ENCODE measurements at places on chromosomes 5 and 9.

DNA sequence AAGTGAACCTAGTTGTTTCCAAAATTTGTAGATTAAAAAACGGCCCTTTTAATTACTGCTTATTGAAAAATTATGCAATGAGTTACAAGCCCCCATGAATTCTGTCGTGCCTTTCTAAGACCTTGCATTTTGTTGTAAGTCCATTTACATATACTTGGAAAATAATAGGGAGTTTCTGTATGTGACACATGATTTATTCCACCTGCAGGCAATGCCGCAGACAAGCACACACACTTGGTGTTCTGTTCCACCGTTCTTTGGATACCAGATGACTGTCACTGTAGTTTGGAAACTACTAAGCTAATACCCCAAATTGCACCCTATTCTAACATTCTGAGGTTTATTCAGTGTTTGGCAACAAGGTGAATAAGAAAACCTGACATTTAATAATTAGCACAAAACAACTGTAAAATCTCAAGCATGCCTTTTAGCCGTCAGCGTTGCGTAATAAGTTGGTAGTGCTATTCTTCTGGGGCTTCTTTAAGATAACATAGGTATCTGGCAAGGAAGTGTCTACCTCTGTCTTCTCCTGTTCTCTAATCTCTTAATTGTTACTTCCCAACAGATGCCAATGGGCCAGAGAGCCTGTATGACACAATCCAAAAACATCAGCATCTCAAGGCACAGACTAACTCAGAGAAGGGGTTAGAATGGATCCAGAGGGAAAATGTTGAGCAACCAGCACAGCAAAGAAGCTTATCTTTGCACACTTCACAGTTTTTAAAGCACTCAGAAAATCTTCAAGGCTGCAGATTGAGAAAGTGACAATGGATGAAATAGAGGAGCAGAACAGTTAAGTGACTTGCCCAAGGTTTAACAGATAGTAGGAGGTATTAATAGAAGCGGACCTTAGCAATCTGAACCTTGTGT, 48.2 kb upstream of the DPYSL3 start:
- no peak for DNase-seq

GRCh38 chr5:145292278-145292677, 542.9 kb downstream of the PRELID2 start:
- no peak for DNase-seq

DNA sequence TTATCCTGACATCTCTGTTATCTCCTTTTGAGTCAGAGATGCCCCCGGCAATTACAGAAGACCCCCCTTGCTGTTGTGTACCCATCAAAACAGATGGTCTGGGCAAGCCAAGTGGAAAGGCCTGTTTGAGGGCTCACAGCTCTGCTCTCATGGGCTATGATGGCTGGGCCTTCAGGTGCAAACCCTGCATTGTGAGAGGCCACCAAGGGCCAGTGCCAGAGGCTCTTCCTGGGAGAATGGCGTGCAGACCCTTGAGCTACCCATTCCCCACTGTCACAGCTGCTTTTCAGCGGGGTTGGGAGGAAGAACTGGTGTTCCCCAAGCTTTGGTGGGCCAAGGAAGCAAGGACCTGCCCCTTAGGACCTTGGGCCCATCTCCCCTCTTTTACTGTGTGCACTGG, 174.7 kb upstream of the PPP1R26 start:
- no peak for DNase-seq

DNA sequence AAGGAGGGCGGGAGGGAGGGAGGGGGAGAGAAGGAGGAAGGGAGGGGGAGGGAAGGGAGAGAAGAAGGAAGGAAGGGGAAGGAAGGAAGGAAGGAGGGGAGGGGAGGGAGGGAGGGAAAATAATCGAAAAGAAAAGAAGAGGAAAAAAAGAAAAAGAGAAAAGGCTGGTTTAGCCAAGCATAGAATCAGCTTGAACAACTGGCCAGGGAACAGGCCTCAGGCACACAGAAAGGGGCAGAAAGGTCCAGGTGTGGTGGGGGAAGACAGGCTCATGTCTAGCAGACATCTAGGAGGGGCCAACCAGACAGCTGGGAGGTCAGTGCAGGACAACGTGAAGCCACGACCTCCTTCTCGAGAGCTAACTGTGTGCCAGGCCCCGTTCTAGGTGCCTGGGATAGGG, 141.8 kb downstream of the HSD17B3 start:
- DNase-seq, result no peak

- DNase-seq, result no peak
These were observed 660 bp downstream of the SPAAR start for GRCh38 chr9:35909687-35910612.

DNA sequence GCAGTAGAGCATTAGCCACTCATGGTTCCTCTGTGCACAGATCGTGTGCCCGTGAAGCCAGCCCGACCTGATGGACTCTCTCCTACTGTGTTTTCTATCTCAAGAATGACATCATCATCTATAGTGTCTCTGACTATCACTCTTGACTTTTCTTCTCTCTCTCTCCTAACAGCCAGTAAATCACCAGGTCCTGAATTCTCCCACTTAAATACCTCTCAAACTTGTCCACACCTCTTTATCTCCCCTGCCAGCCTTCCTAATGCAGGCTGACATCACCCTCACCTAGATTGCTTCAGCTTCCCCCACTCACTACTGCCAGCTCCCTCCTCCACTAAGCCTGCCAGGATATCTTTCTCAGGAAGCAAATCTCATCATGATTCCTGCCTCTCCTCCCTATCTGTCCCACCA, 90.6 kb upstream of the MIER3 start:
- no peak for DNase-seq

DNA sequence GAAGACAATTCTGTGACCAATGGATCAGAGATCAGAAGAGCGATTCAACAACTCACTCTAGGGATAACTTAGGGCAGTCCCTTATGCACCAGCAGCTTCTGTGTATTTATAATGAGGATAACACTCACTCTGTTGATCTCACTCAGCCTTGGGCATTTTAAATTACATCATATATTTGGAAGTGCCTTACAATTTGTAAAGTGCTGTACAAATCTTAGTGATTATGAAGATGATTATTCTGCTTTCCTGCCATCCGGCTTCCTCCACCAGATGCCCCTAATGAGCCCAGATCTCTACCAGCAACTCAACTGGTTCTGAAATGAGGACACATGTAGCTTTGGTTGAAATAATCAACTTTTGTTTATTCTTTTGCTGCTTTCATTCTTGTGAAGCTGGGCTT, 105.3 kb downstream of the PCSK1 start:
- no peak for DNase-seq

- no peak for DNase-seq
These were observed 337.7 kb downstream of the FBXL7 start for GRCh38 chr5:15837551-15838289.

DNA sequence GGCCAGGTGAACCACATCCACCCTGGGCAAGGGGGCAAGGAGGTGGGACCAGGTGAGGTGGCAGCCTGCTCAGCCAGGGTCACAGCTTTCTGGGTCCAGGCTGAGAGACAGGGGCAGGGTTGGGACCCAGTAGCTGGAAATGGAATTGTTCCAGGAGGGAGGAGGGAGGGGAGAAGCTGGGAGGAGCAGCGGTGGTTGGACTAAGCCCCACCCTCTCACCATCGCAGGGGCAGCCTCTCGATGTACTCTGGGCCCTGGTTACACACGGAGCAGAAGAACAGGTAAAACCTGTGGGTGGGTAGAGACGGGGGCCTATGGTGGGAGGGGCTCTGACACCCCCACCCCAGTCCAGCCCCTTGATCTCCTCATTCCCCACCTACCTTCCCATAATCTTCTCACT, 11.2 kb downstream of the PHF19 start:
- no peak for DNase-seq

DNA sequence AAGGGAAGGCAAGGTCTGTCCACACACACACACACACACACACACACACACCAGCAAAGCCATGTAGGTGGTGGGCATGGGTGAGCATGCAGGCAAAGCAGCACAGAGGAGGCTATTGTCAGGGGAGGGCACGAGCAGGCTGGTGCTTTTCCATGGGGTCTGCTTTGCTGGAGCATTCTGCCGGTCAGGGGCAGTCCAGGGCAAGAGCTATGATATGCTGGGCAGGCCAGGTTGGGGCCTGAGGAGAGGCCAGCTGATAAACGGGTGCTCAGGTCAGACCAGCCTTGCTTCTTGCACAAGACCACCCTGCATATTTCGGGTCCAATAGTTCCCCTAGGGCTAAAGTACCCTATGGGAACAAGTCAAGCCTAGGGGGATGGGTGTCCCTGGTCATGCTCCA, 253.9 kb upstream of the DMAC1 start:
- DNase-seq, result no peak

- DNase-seq, result no peak
These were observed 15.9 kb downstream of the HSPB3 start for GRCh38 chr5:54471398-54471797.

GRCh38 chr5:42974536-42974935, 65.6 kb downstream of the ANXA2R start:
- peak; percentile 80 for DNase-seq

DNA sequence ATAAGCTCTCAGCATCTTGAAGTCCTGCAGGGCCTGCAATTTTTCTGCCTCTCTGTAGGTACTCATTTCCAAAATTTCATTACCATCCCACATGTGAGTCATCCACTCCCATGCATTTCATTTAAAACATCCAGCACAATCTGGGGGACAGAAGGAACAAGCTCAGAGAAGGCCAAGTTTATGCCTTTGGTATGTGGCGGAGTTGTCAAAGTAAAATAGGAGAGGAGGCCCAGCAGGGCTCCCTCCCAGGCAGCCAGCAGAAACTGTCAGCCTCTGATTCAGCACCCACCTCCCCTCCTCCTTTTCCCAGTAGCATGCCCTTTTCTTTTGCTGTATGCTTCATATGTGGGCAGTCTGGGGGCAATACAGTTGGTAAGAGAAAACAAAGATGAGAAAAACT, 126.4 kb upstream of the ZNF366 start:
- no peak for DNase-seq

GRCh38 chr5:115342590-115343377, 46.3 kb upstream of the CCDC112 start:
- DNase-seq, result no peak

DNA sequence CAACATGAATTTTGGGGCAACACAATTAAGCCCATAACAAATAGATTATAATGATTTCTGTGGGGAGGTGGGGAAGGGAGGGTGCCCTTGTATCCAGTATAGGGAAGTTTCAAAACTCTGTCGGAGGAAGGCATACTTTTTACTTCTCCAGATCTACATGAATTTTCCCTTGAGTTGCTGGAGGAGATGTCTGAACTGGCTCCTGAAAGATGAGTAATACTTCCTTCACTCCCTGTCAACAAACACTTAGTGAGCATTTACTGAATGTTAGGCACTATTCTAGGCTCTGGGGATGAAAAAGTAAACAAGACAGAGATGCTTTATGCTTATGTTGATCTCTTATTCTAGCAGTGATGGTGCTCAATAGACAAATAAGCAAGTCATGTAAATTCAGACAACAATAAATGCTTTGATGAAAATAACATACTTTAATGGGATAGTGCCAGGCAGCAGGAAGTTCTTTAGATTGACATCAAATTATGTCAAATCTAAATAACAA, 197.9 kb upstream of the ANKH start:
- DNase-seq, result no peak

DNA sequence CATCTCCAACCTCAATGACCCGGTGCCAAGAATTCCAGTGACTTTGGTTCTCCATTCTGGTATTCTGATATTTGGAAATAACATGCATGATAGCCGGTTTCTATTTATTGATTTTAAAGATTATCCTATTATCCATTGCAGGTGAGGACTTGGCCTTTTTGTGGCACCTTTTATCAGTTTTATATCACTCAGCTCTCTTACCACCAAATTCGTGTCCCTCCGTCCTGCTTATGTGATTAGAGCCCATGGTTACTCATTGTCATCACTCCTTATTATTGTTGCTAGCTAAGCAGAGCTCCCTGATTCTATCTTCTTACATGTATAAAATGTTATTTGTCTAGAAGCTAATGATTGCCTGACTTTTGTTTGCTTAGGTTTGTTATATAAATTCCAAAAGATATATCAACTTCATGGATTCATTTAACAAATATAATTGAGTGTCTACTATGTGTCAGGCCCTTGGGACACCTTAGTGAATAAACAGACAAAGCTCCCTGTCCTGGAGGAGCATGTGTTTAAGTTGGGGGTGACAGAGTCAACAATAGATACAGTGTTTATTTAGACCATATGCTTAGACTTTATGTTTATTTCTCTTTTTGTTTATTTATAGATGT, 138.2 kb downstream of the ADAMTS16 start:
- no peak for DNase-seq

DNA sequence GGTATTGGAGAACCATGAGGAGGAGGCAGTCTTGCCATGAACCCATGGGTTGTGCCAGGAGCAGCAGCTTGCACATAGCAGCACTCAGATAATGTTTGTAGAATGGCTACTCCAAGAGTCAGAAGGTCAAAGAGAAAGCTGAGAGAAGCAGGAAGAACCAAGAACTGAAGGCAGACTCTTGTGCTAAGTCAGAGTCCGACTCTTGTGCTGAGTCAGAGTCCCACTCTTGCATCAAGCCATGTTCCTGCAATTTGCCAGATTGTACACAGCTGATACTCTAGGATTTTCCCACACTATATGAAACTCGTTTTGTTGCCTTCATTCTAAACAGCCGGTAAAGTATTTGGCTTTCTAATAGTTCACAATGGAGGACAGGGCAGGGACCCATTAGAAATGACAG, 26.2 kb upstream of the HSPA9 start:
- DNase-seq, result peak; percentile 62

DNA sequence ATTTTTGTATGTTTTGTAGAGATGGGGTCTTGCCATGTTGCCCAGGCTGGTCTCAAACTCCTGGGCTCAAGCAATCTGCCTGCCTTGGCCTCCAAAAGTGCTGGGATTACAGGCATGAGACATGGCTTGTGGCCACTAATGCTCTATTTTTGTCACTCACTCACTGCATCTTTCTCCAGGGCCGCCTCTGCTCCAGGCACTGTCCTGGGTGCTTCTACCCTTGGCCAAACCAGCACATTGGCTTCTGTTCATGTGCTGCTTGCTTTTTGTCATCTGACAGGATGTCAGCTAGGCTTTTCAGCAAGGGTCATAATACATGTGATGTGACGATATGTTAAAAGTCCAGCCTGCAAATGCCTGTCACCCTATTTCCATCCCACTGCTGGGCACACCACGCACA, 3.2 kb downstream of the ODF2 start:
- no peak for DNase-seq

GRCh38 chr9:27749838-27750237, 176.6 kb upstream of the C9orf72 start:
- no peak for DNase-seq

DNA sequence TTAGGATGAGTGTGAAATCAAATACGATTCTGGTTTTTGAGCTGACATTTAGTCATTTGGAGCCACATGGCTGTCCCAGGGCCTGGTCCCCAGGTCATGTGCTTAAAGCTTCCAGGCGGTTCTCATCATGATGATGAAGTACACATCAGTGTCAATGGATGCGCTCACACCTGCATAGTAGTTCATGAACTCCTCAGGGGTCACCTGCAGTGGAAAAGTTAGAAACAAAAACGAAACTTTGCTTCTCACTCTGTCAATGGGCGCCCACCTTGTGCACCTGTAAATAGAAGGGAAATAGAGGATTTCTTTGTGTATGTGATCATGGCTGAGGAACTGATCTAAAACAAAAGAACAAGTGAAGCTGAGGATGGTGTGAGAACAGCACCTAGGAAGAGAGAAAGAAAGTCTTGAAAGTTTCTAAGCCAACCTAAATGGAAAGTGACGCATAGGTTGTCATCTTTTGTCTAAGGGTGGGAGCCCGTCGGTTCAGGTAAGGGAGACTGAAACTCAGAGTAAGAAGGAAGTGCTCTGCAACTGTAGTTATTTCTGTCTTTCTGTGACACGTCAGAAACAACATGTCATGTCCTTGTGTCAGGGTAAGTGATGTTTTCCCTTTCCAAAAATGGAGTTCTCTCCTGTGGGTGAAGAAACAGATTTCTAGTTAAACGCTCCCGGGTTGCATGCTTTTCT, 33.8 kb downstream of the CAPSL start:
- no peak for DNase-seq

All from non-pigmented ciliary epithelial cell (primary cell).